ENCODE measurements at places on chromosomes 12 and 14.

- no peak for DNase-seq
These were observed 513.3 kb upstream of the CCDC196 start for GRCh38 chr14:65972891-65973290.

DNA sequence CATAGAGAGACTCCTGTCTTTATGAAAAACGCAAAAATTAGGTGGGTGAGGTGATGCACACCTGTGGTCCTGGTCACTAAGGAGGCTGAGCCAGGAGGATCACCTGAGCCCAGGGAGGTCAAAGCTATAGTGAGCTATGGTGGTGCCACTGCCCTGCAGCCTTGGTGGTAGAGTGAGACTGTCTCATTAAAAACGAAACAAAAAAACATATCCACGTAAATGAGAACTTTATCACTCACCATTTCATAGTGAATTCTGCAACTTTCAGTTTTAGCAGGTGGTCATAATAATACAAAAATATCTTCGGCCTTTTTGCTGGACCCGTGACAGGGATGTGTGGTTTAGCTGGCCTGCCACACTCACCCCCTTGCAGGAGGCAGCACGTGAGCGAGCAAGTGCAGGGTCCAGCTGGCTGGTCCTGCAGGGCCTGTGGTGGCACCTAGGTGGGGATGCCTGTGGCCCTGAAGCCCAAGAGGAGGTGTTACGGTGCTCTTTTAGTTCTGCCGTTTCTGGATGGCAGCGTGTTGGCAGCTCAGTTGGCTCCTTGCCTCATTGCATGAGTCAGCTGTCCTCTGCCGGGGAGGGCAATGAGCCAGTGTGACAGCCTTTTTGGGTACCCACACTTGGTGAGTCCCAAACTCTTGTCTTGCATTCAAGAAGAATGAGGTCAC lies 1330.7 kb upstream of the TMEM132C start:
- DNase-seq, result no peak

DNA sequence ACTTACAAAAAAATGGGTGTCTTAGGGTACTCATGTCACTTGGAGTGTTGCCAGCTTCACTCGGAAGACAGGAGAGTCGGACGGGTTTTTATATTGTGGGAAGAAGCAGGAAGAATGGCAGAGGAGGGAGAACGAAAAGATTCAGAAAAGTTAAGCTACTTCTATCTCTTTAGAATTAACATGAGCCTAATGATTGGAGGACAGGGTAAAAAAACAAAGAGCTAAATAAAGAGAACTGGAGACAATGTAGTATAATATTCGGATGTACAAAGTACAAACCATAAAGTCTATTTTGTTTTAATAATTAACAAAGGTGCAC lies 43.9 kb downstream of the EFCAB11 start:
- DNase-seq, result no peak

DNA sequence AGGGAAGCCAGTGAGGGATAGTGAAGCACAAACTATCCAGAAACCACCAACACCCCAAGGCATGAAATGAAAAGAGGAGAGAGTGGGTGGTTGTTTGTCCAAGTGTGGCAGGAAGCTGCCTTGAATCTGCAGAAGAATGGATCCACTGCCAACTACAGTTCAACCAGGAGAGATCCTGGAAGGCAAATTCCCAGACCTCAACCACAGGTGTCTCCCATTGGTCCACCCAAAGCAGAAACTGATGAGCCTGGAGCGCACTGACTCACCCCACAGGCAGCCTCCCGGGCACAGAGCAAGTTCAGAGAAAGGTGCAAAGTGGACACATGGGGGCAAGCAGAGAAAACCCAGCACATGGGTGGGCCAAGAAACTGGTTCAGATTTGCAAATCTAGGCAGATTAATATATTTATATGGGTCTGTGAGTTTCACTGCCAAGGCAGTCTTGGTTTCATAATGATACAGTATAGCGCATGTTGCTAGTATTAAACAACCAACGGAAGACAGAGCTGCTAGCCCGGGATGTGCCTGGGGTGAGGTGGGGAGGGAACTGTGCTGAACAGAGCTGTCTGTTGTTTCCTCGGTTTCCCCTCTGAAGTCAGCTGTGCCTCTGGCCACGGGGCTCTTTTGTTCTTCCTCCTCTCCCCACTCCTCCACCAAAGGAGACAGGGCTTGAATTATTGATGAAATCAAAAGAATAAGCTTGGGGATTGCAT lies 416.2 kb upstream of the CCDC196 start:
- no peak for DNase-seq

DNA sequence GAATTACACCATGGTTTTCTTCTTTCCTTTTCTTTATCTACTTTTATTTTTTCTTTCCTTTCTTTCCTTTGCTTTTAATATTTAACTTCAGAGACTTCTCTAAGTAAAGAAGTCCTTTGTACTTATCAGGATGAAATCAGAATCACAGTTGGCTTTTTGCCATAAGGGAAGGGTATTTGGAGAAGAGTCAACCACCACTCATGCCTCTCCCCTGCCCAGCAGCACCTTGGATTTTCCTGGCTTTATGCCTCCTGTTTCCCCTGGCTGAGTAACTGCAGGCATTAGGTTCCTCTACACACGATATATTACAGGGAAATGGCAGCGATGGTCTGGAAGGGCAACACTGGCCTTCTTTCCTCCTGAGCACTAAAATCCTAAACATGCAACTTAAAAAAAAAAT lies 266.4 kb upstream of the CAND1 start:
- no peak for DNase-seq

DNA sequence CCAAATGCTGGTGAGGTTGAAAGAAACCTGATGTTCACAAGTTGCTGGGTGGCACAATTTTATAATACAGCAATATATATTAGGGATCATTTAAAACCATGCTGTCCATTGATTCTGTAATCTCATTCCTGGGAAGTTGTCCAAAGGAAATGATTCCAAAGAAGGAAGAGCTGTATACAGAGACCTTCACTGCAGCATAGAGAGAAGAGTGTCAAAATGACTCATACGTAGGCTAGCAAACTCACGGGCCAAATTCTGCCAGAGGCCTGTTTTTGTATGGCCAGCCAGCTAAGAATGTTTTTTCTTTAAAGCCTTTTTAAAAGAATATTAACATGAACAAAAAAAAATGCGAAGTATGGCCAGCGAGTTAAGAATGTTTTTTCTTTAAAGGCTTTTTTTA lies 69.2 kb upstream of the MED13L start:
- no peak for DNase-seq

DNA sequence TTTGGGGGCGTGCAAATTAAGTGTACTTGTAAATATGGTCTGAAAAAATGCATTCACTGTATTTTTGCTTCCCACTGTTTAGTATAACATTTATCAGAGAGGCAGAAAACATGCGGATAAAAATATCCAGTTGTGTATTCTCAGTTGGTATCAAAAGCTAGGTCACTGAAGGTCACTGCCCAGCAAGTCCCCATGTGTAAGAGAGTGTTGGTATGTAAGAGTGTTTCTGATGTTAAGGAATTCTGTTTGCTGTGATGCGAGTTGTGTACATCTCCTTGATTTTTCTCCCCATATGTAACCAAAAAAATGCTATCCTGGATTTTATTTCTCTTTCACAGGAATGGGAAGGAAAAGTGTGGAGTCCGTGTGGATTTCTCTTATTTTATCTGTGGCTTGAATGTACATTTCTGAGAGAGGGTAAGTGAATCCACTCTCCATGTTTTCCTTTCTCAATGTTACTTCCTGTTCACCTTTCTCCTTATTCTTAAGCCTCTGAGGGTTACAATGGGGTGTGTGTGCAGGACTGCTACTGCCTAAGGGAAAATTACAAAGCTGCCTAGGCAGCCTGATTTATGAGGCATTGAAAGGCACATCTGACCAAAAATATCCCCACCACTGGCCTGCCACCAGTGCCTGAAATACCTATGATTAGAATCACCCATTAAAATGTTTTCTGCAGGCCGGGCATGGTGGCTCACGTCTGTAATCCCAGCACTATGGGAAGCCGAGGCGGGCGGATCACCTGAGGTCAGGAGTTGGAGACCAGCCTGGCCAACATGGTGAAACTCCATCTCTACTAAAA lies 97.9 kb upstream of the USP44 start:
- DNase-seq, result no peak

DNA sequence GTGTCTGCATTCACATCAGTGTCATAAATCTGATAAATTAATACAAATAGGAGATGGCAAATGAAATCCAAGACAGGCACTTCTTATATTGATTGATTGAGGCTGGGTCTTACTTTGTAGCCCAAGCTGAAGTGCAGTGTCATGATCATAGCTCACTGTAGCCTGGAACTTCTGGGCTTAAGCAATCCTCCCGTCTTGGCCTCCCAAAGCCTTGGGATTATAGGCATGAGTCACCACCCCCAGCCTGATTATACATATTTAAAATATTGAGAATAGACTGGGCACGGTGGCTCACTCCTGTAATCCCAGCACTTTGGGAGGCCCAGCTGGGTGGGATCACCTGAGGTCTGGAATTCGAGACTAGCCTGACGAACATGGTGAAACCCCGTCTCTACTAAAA lies 51.3 kb downstream of the MARK3 start:
- no peak for DNase-seq

GRCh38 chr12:26961803-26962202 lies 23.5 kb downstream of the FGFR1OP2 start:
- DNase-seq, result no peak

GRCh38 chr12:91655966-91656365 lies 473.3 kb upstream of the DCN start:
- no peak for DNase-seq

- peak; percentile 96 for DNase-seq
These were observed at the start of gene PSME1 for GRCh38 chr14:24135834-24136683. PSME1 (plus strand) TSS chr14:24136194; CDS start chr14:24136263, 69 bp downstream.

DNA sequence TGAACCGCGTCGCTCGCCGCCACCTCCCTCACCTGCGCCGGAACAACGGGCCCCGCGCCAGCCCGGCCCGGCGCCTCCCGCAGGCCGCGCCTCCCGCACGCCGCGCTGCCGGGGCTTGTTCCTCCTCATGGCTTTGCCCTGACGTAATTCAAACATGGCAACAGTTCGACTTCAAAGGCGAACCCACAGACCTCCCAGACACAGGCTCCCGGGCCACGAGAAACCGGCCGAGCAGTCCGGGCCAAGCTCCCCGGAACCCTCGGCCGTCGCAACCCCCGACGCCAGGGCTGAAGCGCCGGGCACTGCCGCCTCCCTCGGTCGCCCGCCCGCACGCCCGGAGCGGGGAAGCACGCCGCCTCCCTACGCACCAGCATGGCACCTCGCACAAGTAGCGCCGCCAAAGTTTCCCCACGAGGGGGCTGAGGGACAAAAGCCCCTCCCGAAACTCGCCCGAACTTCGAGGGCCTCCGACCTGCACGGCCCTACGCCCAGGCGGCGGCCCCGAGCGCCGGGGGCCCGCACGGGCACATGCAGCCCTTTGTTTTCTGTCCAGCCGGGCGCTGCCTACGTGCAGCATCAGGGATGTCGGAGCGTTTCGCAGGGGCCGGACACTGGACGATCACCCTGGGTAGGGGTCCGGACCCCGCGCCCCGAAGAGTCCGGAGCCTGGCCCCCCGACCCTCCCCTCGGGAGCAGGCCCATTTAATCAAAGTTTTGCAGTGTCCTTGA lies 1.7 kb downstream of the SINHCAF start:
- peak; percentile 72 for DNase-seq

DNA sequence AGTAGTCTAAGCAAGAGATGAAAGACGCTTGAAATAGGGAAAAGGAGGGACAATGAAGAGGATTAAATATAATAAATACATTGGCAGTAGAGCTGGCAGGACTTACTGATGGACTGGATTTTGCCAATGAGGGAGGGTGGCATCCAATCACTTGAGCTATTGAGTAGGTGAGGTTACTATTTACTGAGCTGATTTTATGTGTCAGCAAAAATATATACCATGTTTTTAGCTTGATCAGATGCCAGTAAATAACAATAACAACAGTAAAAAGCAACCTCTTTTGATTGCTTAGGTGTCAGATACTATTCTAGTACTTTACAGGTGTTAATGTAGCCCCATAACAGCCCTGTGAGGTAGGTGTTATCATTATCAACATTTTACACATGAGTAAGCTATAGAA lies 187.5 kb upstream of the LMNTD1 start:
- no peak for DNase-seq

DNA sequence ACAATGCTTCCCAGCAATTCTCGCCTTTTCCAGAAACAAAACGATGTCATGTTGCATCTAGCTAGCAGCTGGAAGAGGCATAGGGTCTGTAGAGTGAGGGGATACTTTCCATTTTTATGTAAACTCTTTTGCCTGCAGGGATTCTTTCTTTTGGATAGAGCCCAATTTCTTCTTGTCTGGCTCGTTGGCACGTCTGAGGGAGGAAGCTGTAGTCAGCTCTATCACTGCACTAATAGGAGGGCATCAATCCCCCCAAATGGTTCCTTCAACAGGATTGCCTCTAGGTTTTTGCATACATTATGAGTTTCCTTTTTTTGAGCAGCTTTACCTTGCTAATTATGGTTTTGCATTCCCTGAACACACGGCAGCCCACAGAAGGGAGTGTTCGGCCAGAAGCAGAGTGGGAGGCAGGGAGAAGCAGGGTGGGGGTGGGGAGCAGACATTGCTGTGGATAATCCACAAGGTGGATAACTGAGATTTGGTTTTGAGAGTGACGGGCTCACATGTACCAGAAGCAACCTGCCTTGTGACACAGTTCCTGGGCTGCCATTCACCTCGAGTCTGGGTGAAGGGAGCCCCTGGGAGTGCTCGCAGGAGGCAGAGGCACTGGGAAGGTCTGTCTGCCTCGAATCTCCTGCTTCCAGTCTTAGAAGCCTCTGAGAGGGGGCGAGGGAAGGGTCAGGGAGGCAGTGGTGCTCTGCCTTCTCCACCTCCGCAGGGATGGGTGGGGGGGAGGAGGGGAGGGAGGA lies 24.5 kb downstream of the LRTM2 start:
- no peak for DNase-seq

GRCh38 chr12:94544355-94544754 lies 84.7 kb upstream of the CEP83 start:
- no peak for DNase-seq

- DNase-seq, result peak; percentile 4
These were observed 405.8 kb downstream of the MED13L start for GRCh38 chr12:115871714-115872113.

GRCh38 chr14:100589760-100590469 lies 2.7 kb upstream of the BEGAIN start:
- DNase-seq, result no peak

GRCh38 chr12:71782017-71782416 lies 27.4 kb downstream of the RAB21 start:
- no peak for DNase-seq

DNA sequence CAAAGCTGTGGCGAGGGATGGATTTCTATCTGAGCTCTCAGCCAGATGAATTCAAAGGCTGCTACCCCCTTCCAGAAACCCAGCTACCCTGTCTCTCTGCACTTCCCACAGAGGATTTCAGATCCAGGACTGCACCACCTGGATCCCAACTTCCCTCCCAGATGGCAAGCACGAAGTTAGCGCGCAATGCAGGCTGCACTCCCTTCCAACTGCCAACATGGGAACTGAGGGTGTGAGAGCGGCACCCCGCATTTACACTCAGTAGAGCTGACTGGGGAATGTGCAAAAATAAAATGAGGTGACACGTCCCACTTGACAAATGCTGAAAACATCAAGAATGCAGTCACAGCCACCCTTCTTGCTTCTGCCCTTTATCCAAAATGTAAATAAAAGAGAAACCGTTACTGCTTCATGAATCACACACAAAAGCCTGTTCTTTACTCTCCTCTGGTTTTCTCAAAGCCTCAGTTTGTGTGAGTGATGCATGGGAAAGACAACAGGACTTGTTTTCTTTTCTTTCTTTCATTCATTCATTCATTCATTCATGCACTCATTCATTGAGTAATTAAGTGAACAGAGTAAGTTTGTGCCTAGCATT lies 85.7 kb downstream of the ITPK1 start:
- DNase-seq, result no peak

- no peak for DNase-seq
These were observed 371 bp upstream of the REM2 start for GRCh38 chr14:22882529-22883172.

All from activated CD4-positive, alpha-beta T cell treated with anti-CD3 and anti-CD28 coated beads, Interleukin-2, Interleukin-4, amounts not matched to agents 100 ng/mL and 50 ng/mL, durations not matched to agents 16 hours and 8 hours (primary cell).